NCI-H2171 (cell line): ENCODE measurements at places on chromosomes 1 and 21.

DNA sequence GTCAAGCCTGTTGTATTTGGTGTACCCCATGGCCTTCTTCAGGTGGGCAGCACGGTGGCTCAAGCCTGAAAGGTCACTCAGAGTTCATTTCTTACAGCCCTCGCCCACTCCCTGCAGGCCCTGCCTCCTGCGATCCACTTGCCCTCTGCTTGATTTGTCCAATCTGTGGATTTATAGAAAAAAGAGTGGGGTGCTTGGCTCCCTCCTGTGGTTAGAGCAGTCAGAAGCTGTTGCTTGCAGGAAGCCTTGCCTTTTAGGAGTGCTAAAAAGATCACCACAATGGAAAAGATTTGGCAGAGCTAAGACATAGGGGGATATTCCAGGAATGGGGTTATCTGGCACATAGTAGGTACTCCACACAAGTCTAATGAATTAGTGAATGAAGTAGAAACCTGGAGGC is 108.0 kb upstream of the TRABD2B start:
- no peak for DNase-seq

DNA sequence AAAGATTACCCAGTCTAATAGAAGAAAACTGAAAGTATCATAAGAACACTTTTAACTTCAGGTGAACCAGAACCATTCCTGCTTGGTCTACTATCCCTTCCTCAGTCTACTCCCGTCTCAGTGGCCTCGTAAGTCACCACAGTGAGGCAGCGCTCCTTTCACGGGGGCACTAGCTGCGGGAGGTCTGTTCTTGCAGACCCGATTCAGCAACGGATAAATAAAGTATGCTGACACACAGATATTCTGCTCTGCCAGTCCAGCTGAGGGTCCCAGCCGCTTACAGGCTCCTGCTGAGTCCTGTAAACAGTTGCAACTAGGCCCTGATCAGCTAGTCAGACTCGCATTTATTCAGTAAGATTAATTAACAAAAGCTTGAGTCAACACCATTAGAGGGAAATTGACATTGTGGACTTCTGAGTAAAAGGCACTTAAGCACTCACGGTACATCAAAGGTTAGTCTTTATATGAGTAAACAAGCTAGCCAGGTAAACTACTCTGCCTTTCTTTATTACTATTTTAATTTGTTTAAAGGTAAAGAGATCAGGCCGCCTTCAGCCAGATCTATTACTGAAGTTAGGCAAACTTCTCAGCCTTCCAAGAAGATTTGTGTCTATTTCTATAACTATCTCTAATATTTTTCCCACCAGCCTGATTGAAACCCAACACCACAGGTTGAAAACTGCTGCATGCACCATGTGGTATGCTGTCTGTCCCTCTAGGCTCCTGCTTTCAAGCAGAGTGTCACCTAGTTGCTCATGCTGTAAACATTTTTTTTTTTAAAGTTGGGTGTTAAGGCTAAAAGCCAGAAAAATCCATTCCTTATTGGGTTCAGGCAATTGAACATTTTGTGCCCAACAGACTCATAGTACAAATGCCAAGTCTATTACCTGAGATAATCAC is 87.7 kb downstream of the INTS7 start:
- peak; percentile 28 for DNase-seq

DNA sequence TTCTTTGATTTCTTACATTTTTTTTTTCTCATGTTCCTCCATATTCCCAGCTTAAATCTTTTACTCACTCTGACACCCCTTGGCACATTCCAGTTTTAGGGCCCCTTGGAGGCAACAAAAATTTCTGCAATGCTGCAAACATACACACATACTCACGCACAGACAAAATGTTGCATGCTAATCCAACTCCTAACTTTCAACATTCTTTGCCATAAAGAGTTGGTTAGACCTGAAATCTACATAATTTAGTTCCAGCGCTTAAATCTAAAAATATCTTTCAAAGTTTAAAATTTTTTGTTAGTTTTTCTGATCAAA is 103.9 kb downstream of the PTPN14 start:
- no peak for DNase-seq

- DNase-seq: no peak
These were observed 20.0 kb downstream of the CITED4 start for GRCh38 chr1:40842207-40842606.

GRCh38 chr1:11481019-11481418 is 2.1 kb downstream of the DISP3 start:
- no peak for DNase-seq

- no peak for DNase-seq
These were observed 8.5 kb downstream of the FTCD start for GRCh38 chr21:46146856-46147255.

DNA sequence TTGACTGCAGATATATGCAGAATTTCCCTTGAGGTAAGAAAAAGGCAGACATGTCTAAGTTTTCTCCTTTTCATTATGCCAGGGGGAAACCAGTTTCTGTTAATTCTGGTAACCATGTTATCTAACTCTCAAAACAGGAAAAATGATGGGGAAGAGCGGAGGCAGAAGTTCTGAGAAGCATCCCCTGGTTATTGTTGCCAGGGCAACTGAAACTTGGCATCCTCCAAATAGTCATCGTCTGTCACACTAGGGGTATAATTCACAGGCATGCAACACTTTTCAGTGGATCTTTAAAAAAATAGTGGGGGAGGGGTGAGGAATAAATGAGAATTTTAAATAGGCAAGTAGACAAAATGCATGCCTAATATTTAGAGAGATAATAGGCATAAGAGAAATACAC is 715.3 kb upstream of the CXADR start:
- DNase-seq: no peak

- DNase-seq: no peak
These were observed 18.0 kb downstream of the INKA2 start for GRCh38 chr1:111720977-111721786.

DNA sequence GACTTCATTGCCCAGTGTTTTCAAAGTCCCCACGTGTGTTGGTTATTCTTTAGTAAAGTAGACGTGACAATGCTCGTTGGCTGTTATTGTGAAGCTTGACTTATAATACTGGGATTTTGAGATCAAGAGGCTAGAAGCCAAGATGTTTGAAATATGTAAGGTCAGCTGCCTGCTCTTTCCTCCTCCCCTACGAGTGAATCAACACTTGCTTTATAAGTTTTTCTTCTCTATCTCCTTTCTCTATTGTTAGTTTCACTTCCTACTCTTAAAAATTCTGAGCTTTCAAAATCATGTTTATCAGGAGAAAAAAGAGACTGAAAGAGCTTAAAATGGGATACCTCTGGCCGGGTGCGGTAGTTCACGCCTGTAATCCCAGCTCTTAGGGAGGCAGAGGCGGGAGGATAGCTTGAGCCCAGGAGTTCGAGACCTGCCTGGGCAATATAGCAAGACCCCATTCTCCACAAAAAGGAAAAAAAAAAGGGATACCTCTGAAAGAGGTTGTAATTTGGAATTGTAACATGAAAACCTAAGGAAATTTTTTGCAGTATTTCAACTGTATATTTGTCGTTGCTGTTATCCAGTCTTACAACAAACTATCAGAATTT is 72.0 kb downstream of the EPB41 start:
- DNase-seq: no peak

DNA sequence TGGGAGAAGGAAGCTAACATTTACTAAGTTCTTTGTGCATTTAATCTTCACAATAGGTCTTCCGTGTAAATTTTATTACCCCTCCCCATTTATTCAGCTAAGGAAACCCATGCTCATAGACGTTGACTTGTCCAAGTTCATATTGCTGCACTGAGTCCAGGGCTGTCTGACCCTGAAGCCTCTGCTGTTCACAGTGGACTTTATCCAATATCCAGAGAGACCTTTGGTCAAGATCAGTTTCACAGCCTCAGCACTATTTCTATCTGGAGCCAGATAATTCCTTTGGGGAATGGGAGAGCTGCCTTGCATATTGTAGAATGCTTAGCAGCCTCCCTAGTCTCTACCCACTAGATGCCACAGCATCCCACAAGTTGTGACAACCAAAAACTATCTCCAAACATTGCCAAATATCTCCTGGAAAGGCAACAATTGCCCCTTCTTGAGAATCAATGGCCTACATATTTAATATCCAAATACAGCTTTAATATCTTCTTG is 26.4 kb downstream of the ILDR2 start:
- no peak for DNase-seq

DNA sequence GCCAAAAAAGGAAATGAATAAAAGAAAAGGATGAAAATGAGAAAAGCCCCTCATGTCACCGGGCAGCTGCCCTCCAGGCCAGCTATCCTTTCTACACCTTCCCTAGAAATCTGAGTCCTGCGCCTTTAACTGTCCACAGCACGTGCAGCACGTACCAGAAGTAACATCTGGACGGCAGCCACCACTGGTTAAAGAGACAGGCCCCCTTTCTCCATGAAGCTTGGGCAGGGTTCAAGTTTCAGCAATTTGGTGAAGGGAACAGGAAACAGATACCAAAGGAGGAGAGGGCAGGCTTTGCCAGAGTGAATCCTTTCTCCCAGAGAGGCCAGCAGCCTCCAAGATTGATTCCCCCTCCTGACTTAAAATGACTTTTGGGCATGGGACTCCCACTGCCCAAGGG is 3.6 kb upstream of the KIAA2013 start:
- no peak for DNase-seq

GRCh38 chr1:19009126-19009881 is 52.8 kb upstream of the IFFO2 start:
- no peak for DNase-seq

GRCh38 chr1:24551960-24552571 is 3.8 kb upstream of the NCMAP start:
- DNase-seq: no peak

GRCh38 chr1:56468518-56468917 is 110.8 kb downstream of the PLPP3 start:
- DNase-seq: no peak

DNA sequence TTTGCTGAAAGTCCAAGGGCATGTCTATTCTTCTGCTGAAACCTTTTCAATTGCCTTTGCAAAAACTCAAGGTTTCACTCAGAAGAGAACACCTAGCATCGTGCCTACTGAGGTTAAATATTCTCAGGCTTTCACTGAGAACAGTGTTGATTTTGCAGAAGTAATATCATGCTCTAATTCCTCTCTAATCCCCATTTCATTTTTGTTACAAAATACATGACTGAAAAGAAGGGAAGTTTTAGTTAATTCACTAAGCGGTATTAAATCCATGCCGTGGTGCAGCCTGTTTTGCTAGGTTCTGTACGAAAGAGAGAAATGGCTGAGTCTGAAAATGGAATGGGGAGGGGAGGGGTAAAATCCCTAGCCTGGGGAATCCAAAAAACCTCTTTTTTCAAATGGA is 163.2 kb upstream of the CAMK1G start:
- no peak for DNase-seq

DNA sequence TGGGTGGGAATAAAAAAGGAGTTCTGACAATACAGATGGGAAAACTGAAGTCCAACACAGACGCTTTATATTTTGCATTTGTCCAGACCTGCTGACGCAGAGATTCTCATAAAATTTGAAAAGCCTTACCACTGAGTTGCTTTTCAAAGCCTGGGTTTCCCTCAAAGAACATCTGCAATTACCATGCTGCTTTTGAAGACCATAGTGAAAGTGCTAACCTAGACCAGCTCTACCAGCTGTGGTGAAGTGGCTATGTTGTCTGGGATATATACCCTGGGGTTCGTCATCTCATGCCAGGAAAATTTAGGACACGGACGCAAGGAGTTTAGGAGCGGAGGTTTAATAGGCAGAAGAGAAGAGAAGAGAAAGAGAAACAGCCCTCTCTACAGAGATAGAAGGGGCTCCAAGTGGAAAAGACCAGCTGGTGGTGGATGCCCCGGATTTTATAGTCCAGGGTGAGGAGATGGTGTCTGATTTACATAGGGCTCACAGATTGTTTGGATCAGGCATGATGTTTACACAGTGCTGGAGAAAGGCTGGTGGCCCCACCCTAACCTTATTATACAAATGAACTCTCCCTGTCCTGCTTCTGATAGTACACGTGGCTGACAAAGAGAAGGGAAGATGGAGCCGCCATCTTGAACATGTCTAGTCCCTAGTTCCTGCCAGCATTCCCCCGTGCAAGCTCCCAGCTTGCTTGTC is 73.8 kb downstream of the AK4 start:
- DNase-seq: no peak

- no peak for DNase-seq
These were observed 299.2 kb downstream of the PBX1 start for GRCh38 chr1:164858096-164858632.

GRCh38 chr1:162690672-162691434 is 58.6 kb downstream of the DDR2 start:
- no peak for DNase-seq

- no peak for DNase-seq
These were observed 24.8 kb downstream of the TM2D1 start for GRCh38 chr1:61699911-61700851.

DNA sequence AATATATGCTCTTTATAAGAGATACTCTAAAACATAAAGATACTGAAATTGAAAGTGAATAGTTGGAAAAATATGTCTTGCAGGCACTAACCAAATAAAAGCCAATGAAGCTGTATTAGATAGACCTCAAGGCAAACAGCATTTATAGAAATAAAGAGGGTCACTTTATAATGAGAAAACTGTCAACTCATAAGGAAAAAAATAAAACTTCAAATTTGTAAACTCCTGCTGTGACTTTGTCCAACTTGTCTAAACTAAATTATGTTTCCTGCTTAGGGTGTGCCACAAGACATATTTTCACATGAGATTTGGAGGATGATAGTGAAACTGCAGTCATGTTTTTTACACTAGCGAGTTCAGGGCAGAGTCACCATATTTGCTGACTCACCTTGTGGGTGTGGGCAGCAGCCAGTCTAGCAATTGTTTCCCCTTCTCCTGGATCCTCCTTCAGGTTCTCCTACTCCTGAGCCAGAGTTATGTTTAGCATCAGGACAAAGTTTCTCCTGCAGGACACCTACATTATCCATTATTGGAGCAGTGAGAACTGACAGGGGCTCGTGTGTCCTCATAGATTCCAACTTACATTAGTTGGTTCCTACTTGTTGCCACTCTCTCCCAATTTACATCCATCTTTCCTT is 43.8 kb downstream of the CD53 start:
- DNase-seq: no peak

GRCh38 chr1:31368611-31369107 is 4.2 kb downstream of the FABP3 start:
- no peak for DNase-seq

DNA sequence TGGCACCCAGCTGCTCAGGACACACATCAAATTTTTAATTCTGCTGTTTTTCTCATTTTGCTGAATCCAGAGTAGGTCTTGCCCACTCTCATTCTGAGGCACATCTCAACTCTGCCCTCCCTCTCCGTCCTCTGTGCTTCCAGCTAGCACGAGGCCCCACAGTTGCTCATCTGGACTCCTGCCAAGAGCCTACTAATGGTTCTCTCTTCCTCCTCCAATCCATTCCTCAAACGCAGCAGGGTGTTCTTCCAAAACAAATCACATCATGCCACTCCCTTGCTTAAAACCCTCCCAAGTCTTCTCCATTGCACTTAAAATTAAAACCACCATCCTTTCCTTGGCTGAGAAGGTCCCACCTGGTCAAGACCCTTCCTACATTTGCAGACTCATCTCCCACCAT is 49.8 kb upstream of the SCAF4 start:
- peak; percentile 65 for DNase-seq
